ENCODE measurements at places on chromosomes 6 and 20.

GRCh38 chr6:28541996-28542395, 16.3 kb downstream of the GPX5 start:
- DNase-seq: no peak

DNA sequence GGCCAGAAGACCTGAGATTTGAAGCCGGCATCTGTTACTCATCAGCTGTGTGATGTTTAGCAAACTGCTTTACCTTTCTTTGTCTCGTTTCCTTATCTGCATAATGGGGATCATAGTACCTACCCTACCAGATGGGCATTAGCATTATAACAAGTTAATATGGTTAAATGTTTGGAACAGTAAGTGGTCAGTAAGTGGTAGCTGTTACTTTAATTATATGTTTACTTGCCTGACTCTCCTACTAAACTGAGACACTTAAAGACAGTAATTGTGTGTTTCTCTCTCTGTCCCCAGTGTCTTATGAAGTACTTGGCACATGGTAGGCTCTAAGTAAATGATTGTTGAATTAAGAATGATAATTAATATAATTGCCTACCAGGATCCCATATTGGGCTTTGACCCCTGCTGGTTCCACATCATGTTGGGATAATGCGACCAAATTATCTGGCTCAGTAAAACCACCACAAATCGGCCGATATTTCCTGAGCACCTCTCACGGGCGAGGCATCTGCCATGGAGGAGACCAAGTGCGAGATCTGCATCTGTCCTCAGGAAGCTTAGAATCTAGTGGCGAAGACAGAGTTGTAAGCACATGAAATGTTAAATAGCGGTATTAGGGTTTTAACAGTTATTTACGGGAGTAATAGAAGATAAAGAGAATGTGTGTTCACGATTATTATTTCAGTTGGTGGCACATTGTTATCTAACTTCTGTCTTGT, 31.4 kb downstream of the PTK7 start:
- no peak for DNase-seq

- no peak for DNase-seq
Measured at GRCh38 chr6:25916330-25916729, 14.2 kb downstream of the SLC17A2 start.

GRCh38 chr6:122151066-122151465, 248.4 kb upstream of the HSF2 start:
- no peak for DNase-seq

DNA sequence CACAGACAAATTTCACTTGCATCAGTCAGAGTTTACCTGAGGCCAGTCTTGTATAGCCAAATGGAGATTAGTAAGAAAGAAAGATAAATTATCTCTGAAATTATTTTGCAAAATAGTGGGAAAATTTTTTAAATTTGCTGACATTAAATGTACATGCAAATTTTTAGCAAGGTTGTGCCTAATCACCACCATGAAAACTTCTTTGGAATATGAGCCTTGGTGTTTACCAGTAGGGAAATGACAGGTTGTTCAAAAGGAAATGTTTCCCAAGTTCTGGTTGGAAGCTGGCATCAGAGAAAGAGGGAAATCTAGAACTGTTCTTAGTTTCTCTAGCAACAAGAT, 34.4 kb upstream of the LOC128125822 start:
- DNase-seq: no peak

DNA sequence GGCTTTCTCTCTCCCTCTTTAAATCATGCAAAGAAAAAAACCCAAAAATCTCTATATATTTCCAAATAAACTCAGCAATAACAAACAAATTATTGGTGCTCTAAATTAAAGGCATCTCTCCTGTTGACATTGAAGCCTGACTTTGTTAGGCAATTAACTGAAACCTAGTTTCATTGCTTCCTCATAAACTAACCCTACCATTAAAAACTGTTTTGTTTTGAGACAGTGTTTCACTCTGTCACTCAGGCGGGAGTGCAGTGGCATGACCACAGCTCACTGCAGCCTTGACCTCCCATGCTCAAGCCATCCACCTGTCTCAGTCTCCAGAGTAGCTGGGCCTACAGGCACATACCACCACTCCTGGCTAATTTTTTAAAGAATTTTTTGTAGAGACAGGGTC, 34.9 kb downstream of the PIGU start:
- no peak for DNase-seq

DNA sequence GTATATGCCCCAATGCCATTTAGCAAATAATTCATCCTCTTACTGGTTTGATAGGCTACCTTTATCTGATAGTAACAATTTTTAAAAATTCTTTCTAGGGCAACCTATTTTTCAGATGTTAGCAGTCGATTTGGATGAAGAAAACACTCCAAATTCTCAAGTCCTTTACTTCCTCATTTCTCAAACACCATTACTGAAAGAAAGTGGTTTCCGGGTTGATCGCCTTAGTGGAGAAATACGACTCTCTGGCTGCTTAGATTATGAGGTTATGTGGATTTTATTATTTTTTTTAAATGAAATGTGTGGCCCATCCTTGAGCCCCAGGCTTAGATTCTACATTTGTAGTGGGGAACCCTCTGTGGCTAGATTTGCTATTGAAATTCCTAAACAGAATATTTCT, 26.3 kb downstream of the CDH26 start:
- no peak for DNase-seq

DNA sequence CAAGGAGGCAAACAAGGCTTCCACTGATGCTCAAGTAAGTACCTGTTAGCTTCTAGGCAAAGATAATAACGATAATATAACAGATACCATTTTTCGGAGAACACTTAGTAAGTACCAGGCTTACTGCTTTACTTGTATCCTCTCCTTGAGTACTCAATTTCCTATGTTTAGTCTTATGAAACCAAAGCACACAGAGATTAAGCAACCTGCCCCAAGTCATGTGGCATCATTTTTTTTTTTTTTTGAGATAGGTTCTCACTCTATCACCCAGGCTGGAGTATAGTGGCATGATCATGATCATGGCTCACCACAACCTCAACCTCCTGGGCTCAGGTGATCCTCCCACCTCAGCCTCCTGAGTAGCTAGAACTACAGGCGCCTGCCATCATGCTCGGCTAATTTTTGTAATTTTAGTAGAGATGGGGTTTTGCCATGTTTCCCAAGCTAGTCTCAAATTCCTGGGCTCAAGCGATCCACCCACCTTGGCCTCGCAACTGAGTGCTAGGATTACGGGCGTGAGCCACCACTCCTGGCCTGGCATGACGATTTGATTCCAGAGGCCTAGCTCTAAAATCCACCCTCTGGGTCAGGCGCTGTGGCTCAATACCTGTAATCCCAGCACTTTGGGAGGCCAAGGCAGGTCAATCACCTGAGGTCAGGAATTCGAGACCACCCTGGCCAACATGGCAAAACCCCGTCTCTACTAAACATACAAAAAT, 14.0 kb downstream of the SPAG4 start:
- no peak for DNase-seq

DNA sequence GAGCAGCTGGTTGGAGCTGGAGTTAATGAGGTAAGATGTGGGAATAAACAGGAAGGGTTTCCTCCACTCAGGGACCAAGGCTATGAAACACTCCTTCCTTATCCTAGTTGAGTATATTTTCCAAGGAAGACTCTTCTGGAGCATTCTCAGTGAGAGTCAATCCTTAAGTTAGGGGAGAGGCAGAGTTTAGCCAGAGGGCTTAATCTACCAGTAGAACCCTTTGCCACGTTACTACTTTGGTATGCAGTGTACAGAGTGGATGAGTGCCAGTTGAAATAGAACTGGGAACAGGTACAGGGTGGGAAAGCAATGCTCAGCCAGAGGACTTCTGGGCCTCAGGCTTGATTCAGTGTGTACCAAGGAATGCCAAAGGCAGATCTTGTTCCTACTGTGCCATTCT, 114.3 kb downstream of the UBE3D start:
- no peak for DNase-seq

DNA sequence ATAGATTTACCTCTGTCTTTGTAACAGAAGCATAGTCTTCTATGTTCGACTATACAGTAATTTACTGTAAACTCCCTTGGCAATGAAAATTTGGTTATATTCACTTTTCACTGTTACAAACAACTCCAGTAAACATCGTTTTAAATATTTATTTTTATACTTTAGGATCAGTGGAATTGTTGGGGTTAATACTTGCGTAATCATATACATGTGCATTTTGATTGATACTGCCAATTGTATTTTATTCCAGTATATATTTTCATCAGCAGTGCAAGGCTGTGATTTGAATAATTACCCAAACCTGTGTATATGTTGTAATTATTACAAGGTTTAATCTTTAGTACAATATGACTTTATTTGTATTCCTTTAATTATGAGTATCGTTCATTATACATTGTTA, 255.7 kb downstream of the ARID1B start:
- no peak for DNase-seq

GRCh38 chr6:73985891-73986290, 289.9 kb downstream of the CD109 start:
- no peak for DNase-seq

GRCh38 chr6:111721753-111722154, 116.1 kb upstream of the TRAF3IP2 start:
- no peak for DNase-seq

GRCh38 chr6:100463630-100464161, 1.0 kb downstream of the SIM1 start:
- DNase-seq: no peak

GRCh38 chr6:111925296-111925695, 52.0 kb upstream of the FYN start:
- DNase-seq: no peak

DNA sequence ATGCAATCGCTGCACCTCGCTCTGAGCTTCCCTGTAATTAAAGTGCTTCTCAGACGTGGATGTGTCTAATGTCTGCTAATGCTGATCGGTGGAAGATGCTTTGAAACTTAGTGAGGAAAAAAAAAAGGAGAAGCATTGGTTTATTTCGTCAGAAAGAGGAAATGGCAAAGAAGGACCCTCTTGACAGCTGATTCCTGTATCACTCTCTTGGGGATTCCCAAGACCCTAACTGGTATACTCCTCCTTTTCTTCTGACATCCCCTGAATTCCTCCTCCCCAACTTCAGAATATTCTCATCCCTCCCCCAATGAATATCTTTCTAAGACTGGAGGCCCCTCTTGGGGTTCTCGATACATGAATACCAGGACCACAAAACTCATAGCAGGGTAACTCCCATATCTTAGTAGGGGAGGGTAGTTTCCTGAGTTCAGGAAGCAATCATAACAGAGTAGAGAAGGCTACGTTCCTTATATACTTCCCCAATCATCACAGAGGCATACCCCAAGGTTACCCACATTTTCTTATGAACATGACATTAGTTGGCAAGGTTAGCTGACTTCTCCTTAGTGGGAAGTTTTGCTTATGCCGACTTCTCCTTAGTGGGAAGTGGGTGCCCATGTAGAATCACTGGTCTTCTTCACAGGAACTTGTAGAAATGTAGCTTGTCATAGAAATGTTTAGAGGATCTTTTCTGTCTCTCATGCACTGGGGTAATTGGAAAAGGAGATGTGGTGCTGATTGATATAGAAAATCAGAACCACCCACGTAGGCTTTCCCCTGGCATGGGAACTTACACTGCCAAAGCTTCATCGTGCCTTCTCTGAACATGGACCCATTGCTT, 63.8 kb upstream of the ATXN1 start:
- no peak for DNase-seq

- no peak for DNase-seq
Measured at GRCh38 chr20:45727044-45727443, 4.9 kb downstream of the SPINT4 start.

DNA sequence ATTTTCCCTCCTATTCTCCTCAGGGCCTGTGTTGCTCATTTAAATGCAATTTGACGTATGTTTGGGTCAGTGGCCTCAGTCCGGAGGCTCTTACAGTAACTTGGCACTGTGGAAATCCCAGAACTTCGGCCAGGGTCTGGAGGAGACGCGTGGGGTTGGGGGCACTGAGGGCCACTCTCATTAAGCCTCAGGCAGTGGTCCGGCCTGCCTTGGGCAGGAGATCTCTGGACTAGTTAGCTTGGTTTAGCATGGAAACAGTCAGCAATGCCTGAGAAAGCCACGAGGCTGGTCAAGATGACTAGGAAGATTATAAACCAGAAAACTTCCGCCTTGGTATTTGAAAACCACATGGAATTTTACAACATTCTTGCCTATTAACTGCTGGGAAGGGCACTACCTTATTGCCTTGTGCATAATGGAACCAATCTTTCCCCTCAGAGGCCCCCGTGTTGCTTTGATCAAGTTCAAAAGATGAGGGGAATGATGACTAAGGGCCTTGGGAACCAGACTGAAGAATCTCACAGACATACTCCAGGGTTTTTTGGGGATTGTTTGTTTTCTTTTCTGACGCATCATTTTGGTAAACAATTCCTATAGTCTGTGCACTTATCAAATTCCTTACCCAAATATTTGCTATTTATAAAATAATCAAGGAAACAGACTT, 206.0 kb upstream of the PREP start:
- DNase-seq: no peak

- no peak for DNase-seq
Measured at GRCh38 chr20:64283646-64284045, 28.1 kb downstream of the PCMTD2 start.

GRCh38 chr20:62707921-62708521, 615 bp upstream of the NTSR1 start:
- no peak for DNase-seq

DNA sequence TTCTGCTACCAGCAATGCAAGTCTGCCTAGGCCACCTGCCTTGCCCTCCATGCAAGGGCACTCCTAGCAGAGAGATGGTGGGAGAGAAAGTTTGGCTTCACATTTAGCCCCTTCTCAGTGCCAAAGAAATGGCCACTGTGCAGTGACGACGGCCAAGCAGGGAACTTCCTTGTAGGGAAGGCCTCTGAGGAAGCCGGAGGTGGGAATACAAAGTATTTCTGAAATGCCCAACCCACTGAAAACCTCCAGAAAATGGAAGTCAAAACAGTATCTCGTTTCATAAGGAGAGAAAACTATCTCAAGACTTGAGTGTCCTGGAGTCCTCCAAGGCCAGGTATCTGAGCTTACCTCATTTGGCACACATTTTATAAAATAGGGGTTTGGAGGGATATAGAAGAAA, 42.7 kb downstream of the JAG1 start:
- no peak for DNase-seq

DNA sequence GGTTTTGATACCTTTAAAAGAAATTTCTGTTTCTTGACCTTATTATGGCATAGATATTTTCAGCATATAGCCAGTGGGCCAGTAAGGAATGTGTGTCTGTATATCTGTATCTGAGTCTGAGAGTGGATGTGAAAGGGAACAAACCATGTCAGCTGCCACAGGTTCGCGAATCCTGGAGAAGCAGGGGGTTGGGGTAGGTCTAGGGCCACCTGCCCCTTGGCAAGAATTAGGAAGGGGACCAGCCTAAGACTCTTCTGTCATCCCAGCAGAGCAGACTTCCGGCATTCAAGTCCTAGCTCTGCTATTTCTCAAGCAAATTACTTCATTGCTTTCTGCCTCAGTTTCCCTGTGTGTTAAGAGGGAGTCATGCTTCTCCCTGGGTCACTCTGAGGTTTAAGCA, 180.3 kb upstream of the SNX9 start:
- DNase-seq: no peak

GRCh38 chr6:35518566-35519312, 6.0 kb upstream of the TULP1 start:
- no peak for DNase-seq
